HS-27A (cell line): ENCODE measurements at places on chromosomes 7 and 10.

DNA sequence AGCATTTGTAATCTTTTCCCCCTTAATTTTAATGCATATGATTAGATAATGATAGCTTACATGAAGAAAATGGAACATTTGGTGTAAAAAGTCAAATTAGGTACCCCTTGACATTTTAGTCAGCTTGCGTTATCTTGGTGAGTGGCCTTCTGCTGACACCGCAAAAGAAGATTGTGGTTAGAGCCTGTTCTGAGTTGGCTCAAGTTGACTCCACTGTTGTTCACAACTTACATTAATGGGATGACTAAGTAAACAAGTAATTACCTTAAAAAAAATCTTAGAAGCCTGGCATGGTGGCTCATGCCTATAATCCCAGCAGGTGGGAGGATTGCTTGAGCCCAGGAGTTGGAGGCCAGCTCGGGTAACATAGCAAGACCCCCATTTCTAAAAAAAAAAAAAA is 24.2 kb downstream of the TRRAP start:
- DNase-seq: no peak

DNA sequence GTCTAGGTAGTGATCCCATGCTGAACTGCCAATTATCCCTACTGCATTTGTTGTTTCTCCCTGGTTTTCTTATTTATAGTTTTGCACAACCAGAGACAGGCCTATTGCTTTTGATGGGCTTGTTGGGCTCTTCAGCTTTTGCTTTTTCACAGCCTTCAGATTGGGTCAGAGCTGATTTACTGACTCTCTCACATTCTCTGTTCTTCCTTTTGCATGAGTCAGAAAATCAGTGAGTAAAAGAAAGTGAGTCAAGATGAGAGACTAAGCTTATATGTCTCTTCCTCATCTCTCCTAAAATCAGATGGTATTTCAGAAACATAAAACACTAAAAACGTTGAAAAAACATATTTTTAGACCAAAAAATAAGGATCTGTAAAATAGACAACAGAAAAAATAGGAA is 1135.4 kb downstream of the XPNPEP1 start:
- DNase-seq: no peak

DNA sequence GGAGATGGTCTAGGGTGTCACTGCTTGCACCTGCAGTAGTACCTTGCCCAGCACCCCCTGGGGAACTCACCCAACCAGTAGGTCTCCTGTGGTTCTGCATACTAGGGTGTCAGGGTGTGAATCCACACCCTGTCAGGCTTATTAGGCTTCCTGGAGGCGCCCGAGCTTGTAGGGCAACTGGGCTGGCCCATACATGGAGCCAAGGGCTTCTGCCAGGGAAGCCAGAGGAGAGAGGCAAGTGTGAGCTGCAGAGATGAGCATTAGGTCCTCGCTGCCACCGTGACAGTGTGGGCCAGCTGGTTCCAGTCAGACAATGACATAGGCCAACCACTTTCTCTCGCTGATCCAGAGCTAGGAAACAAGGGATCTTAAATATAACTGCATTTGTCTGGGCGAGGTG is 11.2 kb downstream of the MXI1 start:
- no peak for DNase-seq

- no peak for DNase-seq
Measured at GRCh38 chr7:1204460-1205140, 28.1 kb upstream of the UNCX start.

DNA sequence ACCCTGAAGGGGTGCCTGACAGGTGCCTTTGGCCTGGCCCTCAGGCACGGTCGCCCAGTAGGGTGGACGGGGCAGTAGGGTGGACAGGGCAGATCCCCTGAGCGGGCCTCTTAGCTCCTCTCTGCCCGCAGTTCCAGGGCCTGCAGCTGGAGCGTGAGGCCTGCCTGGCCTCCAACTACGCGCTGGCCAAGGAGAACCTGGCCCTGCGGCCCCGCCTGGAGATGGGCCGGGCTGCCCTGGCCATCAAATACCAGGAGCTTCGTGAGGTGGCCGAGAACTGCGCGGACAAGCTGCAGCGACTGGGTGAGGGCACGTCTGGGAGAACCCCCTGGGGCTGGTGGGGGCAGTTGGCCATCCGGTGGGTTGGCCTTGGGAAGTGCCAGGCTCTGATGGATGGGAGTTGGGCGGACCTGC is 1.7 kb downstream of the VPS37D start:
- DNase-seq: no peak

GRCh38 chr10:60905580-60905979 is 38.4 kb downstream of the RHOBTB1 start:
- no peak for DNase-seq

DNA sequence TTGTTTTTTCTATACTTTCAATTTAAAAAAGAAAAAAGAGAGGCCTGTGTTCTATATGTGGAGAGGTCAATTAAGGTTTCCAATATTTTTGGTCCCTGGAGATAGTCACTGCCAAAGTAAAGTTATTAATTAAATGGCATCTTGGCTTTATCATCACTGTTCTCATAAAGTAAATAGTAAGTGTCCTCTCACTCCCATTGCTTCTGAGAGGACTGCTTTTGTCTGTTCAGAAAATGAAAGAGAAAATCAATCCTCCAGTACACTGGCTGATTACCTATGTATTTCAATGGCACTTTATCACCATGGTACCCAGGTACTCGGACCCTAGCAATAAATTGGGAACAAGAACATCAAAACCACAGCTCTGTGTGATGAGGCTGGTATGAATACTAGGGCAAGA is 94.0 kb downstream of the RNLS start:
- DNase-seq: no peak

- no peak for DNase-seq
Measured at GRCh38 chr10:130127364-130128061, 8.7 kb upstream of the GLRX3 start.
